ENCODE measurements at places on chromosomes 13 and 19.

GRCh38 chr13:97880311-97880675 lies 73.2 kb upstream of the IPO5 start:
- DNase-seq: no peak

DNA sequence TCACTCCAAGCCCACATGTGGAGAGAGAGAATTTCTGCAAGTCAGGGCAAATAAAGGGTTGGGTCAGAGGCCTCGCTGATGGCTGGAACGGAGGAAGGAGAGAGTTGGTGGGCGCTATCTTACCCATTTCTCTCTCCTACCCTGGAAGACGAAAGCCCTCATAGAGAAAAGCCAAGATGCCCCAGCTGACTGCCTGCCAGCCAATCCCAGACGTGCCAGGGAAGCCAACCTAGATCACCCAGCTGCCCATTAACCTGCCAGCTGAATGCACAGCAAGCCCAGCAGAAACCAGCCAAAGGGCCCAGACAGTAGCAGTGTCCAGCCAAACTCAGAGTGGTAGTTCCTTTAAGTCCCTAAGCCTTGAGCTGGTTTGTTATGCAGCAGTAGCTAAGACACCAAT lies 167.0 kb upstream of the ZNF507 start:
- no peak for DNase-seq

DNA sequence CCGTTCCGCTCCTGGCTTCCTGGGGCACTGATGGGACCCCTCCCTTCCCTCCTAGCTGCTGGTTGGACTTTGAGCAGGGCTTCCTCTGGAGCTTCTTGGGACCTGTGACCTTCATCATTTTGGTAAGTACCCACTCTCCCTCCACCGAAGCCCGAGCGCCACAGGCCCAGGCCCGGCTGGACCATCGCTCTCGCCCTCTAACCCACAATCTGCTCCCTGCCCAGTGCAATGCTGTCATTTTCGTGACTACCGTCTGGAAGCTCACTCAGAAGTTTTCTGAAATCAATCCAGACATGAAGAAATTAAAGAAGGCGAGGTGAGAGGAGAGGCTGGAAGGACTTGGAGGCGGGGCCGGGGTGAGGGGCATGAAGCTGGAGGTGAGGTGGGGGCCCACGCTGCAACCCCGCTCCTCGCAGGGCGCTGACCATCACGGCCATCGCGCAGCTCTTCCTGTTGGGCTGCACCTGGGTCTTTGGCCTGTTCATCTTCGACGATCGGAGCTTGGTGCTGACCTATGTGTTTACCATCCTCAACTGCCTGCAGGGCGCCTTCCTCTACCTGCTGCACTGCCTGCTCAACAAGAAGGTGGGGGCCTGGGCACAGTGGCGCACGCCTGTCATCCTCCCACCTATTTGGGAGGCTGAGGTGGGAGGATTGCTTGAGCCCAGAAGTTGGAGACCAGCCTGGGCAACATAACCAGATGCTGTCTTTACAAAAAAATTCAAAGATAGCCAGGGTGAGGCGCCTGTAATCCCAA lies 12.3 kb downstream of the DDX39A start:
- no peak for DNase-seq

DNA sequence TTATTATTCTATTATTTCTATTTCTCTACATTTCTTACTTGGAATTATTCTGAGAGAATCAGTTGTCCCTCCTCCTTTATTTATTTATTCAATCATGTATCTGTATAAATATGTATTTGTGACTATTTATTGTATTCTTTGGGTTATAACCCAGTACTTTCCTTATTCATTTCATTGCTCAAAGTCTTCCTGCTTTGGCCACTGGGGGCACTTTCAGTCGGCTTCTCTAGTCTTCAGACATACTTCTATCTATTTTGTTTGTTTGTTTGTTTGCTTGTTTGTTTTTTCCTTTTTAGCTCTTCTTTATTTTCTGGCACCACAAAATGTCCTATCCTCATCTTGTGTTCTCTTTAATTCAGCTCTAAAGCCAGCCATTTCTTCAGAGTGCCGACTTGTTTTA lies 260.4 kb downstream of the NALCN start:
- peak; percentile 16 for DNase-seq

- no peak for DNase-seq
Observed at GRCh38 chr13:59532405-59532804, 631.3 kb downstream of the DIAPH3 start.

DNA sequence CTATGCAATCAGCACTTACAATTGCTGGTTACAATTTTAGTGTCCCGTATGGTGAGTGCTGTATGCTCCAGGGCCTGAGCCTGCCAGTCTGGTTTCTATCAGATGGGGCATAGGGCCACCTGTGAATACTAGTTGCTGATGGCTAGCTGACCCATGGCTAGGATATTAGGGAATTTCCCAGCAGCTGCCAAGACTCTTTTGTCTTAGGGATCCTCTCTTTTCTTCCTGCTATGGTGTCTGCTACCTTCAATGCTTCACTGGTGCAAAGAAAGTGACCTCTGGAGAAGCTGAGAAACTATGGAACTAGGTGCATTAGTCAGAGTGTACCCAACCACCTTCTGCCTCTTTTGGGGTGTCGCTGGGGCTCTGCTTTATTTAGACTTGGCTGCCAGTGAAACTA lies 11.6 kb downstream of the CCDC169 start:
- DNase-seq: no peak

- DNase-seq: no peak
Observed at GRCh38 chr13:93561576-93562225, 335.1 kb downstream of the GPC6 start.

DNA sequence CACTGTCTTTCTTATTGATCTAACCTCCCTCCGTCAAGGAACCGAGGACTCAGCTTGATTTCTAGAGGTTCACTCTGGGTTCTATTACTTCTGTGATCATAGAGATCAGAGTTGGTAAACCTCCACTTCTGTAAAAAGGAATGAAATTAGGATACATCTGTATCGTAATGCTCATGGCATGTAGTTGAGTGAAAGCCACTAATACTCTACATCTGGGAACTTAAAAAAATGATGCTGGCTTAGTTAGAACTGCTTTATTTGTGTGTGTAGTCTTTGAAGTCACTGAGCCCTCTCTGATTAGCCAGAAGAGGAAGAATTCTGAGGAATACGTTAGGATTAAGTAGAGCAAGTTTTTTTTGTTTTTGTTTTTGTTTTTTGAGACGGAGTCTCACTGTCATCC lies 140.8 kb downstream of the GGACT start:
- no peak for DNase-seq

DNA sequence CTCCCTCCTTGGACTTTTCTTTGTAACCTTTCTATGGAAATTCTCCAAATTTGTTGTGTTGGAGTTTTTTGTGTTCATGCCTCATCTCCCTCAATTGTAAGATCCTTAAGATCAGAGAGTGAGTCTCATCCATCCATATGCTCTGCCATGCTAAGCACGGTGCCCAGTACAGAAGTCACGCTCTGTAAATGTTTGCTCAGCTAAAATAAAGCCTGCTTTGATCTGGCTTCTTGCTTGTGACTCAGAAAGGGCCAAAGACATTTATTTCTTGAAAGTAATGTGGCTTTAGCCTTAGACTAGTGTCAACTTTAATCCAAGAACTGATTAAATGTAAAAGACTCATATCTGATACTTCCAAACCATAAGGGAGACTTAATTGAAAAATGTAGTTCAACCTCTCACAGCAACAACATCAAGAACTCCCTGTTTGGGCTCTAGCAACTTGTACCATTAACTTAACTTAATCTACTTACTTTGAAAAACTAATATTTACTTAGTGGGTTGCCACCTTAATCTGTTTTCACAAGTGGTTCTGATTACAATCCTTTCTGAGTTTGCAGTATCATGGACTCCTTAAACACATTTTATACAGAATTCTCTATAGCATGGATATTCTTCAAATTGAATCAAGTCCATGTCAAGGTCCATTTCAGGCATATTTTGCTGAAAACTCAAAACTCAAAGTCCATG lies 100.2 kb downstream of the KL start:
- no peak for DNase-seq

DNA sequence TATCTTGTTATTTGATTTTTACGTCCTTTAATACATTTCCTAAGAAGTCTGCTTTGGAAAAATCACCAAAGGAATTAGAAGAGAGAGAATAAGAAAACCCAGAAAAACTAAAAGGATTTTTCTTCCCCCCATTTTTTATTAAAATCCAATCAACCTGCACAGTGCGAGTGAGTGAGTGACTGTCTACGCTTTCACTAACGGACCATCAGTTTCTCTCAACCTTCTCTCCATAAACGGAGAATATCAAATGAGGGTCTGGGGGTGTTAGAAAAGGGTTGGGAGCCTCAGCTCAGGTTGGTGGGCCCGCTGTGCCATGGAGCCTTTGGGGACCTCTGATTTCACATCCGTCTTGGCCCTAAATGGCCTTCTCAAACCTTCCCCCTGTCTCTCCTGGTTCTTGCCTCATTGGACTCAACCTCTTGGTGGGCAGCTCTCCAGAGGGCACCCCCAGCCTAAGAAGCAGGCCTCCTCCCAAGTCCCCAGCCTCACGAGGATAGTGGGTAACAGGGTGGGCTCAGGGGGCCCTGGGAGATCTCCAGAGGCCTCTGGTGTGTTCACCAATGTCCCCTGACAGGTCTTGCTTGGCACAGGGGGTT lies 763 bp upstream of the LRP3 start:
- no peak for DNase-seq

DNA sequence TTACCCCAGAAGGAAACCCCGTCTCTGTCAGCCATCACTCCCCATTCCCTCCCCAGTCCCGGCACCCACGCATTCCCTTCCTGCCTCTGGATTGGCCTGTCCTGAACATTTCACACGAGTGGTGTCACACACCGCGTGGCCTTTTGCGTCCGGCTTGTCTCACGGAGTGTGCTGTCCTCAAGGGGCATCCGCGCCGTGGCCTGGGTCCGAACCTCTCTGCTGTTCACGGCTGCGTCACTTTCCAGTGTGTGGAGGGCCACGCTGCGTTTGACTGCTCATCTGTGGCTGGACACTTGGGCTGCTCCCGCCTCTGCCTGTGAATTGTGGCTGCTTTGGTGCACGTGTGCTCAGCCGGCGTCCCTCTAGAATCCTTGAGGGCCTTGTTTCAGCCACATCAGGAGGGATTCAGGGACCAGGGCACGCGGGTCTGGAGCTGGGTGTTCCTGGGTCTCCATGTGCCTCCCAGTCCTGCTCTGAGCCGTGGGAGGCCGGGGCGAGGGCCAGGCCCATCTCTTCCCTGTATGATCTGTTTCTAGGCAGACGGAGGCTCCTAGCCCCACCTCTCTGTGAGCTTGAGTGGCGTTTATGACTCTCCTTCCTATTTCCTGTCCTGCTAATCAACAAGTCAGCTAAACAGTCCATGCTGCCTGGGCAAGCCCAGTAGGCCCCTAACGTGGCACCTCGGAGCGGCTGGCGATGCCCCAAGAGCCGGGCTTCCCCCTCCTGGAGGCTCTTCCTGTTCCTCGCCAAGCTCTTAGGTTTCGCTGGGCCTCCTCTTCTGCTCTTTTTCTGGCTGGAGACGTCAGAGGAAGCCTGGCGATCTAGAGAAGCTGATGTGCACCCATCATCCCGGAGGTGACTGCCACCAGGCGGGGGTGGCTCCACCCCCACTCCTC lies 8.1 kb downstream of the STK11 start:
- DNase-seq: peak; percentile 91

DNA sequence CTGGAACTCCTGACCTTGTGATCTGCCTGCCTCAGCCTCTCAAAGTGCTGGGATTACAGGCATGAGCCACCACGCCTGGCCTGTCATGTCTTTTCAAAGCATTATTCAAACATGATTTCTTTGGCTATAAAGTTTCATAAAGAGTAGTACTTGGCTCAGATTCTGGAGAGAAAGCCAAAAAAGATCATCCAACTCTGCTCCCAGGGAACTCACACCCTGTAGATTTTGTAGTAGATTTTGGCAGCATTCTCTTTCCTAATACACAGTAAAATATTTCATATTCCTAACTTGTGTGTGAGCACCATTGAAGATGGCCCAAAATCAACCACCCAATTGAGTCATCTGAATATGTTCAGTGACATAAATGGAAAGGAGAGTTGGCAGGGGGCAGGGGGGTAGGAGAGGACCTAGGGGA lies 48.4 kb downstream of the CAB39L start:
- peak; percentile 42 for DNase-seq

- no peak for DNase-seq
Observed at GRCh38 chr13:113027566-113027965, 58.6 kb downstream of the MCF2L start.

DNA sequence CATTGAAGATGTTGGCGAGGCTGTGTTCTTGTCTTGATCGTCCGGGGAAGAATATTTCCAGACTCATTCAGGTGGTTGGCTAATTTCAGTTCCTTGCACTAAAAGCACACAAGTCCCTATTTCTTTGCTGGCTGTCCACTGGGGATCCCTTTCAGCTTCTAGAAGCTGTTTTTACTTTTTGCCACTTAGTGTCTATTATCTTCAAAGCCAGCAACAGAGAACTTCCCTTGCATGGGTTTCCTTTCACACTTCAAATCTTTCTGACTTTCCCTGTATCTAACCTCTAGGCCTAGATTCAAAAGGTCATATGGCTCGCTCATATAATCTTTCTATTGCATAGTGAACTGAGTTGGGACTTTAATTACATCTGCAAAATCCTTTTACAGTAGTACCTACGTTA lies 215.3 kb upstream of the PCDH9 start:
- DNase-seq: no peak

Measured in fibroblast of mammary gland (primary cell).